ENCODE measurements at places on chromosomes 7 and 10.

DNA sequence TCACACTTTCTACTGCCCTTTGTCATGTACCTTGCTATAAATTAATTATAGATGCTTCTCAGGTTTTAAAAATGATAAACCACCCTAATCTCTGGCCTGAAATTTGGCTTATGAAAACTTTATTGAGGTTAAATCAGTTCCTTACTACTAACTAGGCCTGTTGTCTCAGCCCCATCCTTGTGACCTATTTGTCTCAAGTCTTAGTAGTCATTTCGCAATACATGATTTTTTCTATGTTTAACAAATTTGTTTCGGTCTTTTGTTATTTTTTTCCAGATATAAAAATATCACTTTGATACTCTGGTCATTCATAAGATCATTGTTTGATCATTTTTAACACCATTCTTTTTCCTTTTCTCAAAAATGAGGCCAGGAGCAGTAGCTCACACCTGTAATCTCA is 411.6 kb downstream of the GFRA1 start:
- DNase-seq = no peak

GRCh38 chr10:128530301-128530700 is 404.1 kb upstream of the MKI67 start:
- DNase-seq = no peak

- no peak for DNase-seq
Measured at GRCh38 chr10:107277591-107277990, 113.1 kb upstream of the SORCS1 start.

DNA sequence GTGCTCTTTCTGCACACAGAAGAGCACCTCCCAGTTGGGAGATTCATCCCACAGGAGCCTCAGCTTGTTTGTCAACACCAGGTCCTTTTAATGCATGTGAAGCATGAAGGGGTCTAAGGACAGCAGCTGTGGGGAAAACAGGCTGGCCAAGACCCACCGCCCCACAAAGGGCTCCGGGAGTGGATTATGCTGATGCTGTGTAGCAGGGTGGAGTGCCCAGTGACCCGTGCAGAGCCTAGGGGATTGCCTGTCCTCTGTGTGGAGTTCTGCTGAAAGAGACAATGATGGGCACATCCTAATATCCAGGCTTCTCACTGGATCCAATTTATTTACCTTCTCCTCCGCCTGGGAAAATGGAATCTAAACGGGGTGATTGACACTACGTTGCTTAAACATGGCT is 74.0 kb downstream of the PIP4K2A start:
- DNase-seq = no peak

GRCh38 chr10:50622706-50623662 is 772 bp downstream of the SGMS1 start:
- DNase-seq = no peak

DNA sequence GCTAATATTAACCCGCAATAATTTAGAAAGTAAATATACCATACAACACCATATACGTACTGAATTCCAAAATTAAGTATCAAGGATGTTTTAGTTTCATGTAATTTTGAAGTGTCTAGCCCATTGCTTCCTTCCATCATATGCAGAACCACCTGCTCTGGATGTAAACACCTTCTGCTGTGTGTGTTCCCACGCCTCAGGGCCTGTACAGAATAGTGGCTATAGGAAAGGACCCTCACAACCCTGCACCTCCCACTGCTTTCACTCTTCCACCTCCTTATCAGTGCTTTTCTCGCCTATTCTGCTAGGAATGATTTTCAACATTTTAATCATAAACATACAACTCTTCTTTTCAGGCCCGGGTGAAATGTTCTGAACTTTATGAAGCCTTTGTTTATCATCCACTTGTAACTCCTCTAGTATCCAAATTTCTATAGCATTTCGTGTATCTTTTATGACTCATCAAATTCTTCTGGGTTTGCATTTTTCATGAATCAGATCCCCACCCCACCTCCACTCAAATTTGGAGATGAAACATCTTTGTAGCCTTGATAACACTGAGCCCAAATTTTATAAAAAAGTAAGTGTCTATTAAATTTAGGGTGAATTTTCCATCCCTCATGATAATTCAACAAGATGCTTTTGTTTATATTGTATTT is 1106.8 kb upstream of the C7orf33 start:
- DNase-seq = no peak

- no peak for DNase-seq
Measured at GRCh38 chr10:46002916-46003693, 27.3 kb downstream of the NCOA4 start.

DNA sequence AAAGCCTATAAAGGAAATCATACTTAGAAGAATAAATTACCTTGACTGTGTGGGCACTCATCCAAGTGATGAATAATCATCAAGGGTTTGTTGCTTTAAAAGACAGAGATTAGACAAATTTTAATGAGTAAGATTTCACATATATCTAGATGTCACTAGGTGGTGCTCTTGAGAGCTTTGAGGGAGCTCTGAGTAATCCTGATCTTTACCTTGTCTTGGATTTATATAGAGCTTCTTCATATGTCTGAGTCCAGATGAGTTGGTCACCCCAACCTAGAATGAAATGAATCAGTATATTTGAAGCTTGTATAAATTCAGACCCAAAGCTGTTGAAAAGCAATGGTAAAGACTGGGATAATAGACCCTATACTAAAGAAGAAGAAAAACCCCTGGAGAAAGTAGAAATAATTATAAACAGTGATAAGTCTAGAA is 3.7 kb downstream of the AGR2 start:
- peak; percentile 41 for DNase-seq

DNA sequence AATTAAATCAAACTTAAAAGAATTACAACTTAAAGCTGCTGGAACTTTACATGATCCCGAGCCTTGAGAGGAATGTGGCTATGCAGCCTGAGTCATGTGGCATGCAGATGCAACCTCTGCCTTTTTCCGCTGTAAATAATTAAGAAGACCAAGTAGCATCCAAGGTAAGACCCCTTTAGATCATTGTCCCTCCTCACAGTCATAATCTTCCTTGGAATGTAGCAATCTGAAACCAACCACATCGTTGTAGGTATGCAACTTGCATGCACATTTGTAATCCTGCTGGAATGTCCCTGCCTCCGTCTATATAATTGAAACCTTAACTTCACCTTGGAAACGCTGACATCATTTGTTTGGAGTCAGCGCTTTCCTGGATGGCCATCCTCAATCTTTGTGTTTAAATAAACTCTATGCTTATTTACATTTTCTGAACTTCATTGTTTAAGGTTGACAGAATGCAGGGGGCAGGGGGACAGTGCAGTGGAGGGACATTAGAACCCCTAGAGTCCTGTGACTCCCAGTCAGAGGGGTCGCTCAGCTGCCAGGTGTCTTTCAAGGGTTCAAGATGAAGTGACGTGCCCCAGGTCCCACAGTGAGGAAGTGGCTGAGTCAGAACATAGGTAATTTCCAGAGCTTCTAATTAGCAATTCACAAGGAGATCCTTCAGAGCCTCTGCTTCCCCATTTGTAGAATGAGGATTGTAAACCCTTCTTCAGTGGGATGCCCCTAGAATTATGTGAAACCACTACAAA is 110.7 kb downstream of the RALA start:
- DNase-seq = peak; percentile 56

DNA sequence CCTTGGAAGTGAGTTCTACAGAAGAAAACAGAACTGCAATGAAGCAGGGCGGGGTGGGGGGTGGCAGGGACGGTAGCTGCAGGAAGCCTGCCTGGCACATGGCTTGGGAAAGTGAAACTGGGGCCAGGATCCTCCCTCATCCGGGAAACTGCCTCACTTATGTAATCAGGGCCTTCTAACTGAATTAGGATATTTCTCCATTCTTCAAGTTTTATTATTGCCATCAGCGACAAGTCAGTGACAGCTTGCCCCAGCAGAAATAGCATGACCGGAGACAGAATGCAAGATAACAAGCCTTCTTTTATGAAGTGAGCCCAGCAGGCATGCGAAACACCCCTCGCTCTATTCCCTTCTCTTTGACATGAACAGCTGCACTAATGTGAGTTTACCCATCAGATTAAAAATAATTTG is 77.5 kb upstream of the CACUL1 start:
- no peak for DNase-seq
